ENCODE measurements at places on chromosomes 5 and 9.

DNA sequence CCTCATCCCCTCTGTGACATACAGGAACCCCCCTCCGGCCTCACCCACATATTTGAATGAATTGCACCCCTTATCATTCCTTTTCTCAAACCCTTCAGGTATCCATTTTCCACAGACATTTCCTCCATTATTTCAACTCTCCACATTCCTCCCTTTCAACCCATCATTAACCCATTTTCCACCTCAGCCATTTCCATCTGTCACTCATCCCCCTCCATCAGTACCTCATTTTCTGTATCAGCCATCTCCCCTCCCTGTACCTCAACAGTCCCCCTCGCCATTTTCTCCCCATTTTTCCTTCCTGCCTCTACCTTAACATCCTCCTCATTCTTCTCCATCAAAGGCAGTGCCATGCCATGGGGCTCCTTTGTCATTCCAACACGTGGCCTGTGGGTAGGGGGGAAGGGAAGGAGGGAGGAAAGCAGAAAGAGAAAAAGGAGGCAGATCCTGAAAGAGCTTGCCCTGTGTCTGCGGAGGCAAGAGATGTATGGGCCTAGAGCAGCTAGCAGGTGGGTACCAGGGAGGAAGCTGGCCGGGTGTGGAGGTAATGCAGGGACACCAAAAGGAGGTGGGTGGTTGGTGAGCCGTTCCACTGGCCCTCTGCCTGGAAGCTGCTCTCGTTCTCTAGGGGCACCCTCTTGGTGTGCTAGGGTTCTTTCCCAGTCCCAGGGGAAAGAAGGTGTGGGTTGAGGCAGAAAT, 1.5 kb downstream of the DNAJB5 start:
- H3K27ac ChIP-seq, result no peak overlapping the region
- H3K4me1 ChIP-seq, result peaks cover 43% of the 10 kb centered on the region
- DNase-seq, result no peak
- H3K27me3 ChIP-seq, result no peaks in the 10 kb centered on the region
- H3K36me3 ChIP-seq, result peaks cover 2% of the 10 kb centered on the region

GRCh38 chr5:68652534-68652965, 437.0 kb downstream of the PIK3R1 start:
- H3K27ac ChIP-seq, result no peak overlapping the region
- no peaks in the 10 kb centered on the region for H3K27me3 ChIP-seq
- no peak overlapping the region for H3K4me3 ChIP-seq
- H3K4me1 ChIP-seq, result no peaks in the 10 kb centered on the region
- no peaks in the 10 kb centered on the region for H3K36me3 ChIP-seq
- DNase-seq, result no peak

- no peaks in the 10 kb centered on the region for H3K4me1 ChIP-seq
- H3K27me3 ChIP-seq, result no peaks in the 10 kb centered on the region
- DNase-seq, result no peak
- no peaks in the 10 kb centered on the region for H3K36me3 ChIP-seq
- H3K27ac ChIP-seq, result no peak overlapping the region
Observed at GRCh38 chr5:162068412-162068811, 839 bp downstream of the GABRG2 start.

DNA sequence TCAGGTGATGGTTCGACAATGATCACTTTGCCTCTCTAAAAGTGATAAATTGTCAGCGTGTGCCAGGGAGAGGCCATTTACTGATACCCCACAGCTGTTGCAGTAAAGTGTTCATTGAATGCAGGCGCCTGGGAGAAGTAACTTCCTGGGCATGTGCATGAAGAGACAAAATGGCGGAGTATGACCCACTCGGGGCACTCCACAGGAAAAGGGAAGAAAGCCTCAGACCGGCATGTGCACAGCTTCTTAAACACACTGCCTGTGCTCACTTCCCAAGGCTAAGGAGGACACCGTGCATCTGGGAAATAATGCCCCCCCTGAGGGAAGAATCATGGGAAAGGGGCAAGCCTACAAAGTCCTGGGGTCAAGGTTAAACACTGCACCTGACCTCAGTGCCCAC, 329.5 kb downstream of the ICE1 start:
- no peaks in the 10 kb centered on the region for H3K36me3 ChIP-seq
- no peak for DNase-seq
- H3K27me3 ChIP-seq, result no peaks in the 10 kb centered on the region
- H3K4me3 ChIP-seq, result no peak overlapping the region
- no peaks in the 10 kb centered on the region for H3K4me1 ChIP-seq
- no peak overlapping the region for H3K27ac ChIP-seq

DNA sequence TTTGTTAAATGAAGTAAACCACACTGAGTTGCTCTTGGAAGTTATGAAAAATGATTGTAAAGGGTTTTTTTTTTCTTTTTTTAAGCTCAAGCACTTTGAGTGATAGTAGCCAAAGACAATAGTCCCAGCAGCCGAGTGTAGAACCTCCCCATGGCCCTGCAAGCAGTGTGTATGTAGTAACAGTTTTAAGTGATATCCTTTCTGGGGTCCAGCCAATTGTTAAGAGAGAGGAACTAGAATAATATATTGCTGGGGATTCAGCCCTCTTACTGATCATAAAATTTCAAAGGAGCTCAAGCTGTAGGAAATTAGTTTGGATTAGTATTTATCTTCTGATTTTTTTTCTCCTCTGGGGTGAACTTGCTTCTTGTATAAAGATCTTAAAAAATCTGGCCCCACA, 43.2 kb downstream of the NPR3 start:
- DNase-seq, result no peak
- H3K4me1 ChIP-seq, result peaks cover 7% of the 10 kb centered on the region
- peaks cover 8% of the 10 kb centered on the region for H3K36me3 ChIP-seq
- H3K4me3 ChIP-seq, result no peak overlapping the region
- peak overlapping the region; percentile 78 for H3K27ac ChIP-seq

GRCh38 chr9:127977009-127977883, 3.5 kb downstream of the EEIG1 start:
- no peak overlapping the region for H3K4me3 ChIP-seq
- DNase-seq, result no peak
- no peaks in the 10 kb centered on the region for H3K36me3 ChIP-seq
- H3K27me3 ChIP-seq, result no peaks in the 10 kb centered on the region
- H3K27ac ChIP-seq, result no peak overlapping the region
- H3K4me1 ChIP-seq, result peaks cover 36% of the 10 kb centered on the region

DNA sequence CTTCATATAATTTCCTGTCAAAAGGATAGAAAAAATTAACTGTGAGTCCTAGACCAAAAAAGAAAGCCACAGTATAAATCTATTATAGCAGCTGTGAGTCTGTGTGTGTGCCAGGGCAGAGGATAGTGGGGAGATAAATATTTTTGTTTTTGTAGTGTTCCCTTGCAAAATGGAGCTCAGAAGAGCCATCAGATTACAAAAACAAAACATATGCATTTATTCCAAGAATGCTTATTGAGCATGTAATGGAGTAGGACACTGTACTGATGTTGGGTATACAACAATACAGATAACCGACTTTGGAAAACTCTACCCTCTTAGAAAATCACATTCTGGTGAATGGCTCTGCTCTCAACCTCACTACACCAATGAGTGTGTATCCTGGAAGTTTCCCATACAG, 111.0 kb downstream of the DMAC1 start:
- no peaks in the 10 kb centered on the region for H3K36me3 ChIP-seq
- H3K27ac ChIP-seq, result no peak overlapping the region
- no peaks in the 10 kb centered on the region for H3K4me1 ChIP-seq
- no peak overlapping the region for H3K4me3 ChIP-seq
- DNase-seq, result no peak

DNA sequence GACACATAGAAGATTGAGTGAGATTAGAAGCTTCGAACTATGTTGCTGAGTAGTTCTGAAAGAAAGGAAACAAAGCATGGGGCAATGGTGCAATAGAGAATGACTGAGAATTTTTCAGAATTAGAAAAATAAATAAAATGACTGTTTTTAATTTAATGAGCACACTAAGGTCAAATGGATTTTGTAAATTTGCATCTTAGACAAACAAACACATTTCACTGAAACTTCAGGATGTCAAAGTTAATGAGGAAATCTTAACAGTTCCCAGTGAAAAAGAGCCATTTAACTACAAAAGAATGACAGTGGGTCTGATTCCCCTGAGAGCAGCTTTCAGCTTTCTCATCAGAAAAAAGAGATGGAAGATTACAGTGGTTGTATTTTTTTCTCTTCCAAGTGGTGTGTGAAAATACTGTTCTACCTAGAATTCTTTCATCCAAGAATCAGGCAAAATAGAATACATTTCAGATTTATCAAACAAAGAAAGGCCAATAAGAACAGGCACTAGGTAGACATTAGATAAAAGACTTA, 591.9 kb downstream of the SEMA5A start:
- no peaks in the 10 kb centered on the region for H3K36me3 ChIP-seq
- H3K27me3 ChIP-seq, result no peaks in the 10 kb centered on the region
- no peak overlapping the region for H3K27ac ChIP-seq
- H3K4me1 ChIP-seq, result peaks cover 11% of the 10 kb centered on the region
- DNase-seq, result peak; percentile 2

DNA sequence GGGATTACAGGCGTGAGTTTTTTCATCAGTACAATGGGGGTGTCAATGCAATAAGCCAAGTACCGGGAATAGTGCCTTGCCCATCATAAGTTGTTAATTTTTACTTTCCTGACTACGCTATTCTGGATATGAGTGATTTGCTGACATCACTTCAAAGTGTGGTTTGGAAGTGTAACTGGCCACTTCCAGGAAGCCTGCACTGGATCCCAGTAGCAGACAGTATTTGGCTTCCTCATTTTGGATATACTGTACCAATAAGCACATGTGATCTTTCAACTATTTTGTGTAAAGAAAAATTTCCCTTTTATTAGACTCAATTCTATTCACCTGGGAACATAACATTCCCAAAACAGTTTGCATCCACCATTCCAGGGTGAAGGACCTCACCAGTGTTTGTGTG, 417.7 kb upstream of the KLF4 start:
- no peaks in the 10 kb centered on the region for H3K4me1 ChIP-seq
- H3K27me3 ChIP-seq, result 0 out of 2 replicates have a peak, but pooled peaks cover 5% of the 10 kb centered on the region
- H3K36me3 ChIP-seq, result no peaks in the 10 kb centered on the region
- DNase-seq, result no peak
- no peak overlapping the region for H3K27ac ChIP-seq

DNA sequence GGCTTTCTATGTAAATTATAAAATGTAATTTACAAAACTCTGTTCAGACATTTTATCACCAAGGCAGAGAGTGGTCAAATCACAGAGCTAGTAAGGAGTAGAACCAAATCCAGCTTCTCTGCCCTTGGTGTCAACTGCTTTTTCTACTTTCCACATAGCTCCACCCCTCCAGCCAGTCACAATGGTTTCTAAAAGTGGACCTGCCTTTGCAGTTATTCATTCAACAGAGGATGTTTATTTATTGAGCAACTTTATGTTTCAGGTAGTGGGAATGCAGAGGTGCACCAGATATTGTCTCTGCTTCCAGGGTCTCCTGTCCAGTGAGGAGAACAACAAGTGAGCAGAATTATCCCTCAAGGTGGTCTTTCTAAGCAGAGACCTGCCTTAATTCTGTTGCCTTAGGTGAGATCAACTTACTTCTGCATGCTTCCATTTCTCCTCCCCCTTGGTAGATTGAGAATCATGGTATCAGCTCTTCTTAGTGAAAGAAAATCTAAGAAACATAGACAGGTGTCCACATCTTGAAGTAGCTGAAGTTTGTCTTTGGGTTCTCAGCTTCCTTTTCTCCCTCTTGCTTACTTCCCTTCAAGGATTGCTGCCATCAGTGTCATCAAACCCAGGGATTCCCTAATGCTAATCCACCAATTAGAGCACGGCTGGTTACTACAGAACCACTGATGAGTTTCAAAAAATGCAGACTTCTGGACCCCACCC, 17.2 kb upstream of the PDCD1LG2 start:
- H3K4me1 ChIP-seq, result peaks cover 8% of the 10 kb centered on the region
- DNase-seq, result no peak
- no peak overlapping the region for H3K4me3 ChIP-seq

DNA sequence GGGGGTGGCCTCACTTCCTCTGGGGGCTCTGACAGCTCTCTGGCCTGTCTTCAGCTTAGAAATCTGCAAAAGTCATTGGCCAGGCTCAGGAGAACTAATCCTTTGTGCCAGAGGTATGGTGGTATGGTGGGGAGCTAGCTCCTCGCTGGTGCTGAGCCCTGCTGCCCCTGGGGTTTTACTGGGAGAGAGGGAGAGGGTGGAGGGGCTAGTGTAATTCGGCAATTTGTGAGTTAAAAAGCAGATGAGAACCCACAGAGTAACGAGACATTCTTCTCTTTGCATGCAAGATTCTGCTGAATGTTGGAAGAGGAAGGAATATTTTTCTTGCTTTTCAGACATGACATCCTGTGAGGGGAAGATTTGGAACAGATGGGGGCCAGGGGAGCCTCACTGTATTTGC, 65.5 kb upstream of the SPRY4 start:
- no peaks in the 10 kb centered on the region for H3K36me3 ChIP-seq
- H3K27ac ChIP-seq, result peak overlapping the region; percentile 10
- H3K4me1 ChIP-seq, result peaks cover 22% of the 10 kb centered on the region
- H3K27me3 ChIP-seq, result no peaks in the 10 kb centered on the region
- DNase-seq, result no peak
- no peak overlapping the region for H3K4me3 ChIP-seq

- H3K4me3 ChIP-seq, result no peak overlapping the region
- H3K36me3 ChIP-seq, result no peaks in the 10 kb centered on the region
- DNase-seq, result no peak
- H3K4me1 ChIP-seq, result no peaks in the 10 kb centered on the region
- no peaks in the 10 kb centered on the region for H3K27me3 ChIP-seq
Observed at GRCh38 chr9:78033870-78034269, 2.3 kb upstream of the GNAQ start.

DNA sequence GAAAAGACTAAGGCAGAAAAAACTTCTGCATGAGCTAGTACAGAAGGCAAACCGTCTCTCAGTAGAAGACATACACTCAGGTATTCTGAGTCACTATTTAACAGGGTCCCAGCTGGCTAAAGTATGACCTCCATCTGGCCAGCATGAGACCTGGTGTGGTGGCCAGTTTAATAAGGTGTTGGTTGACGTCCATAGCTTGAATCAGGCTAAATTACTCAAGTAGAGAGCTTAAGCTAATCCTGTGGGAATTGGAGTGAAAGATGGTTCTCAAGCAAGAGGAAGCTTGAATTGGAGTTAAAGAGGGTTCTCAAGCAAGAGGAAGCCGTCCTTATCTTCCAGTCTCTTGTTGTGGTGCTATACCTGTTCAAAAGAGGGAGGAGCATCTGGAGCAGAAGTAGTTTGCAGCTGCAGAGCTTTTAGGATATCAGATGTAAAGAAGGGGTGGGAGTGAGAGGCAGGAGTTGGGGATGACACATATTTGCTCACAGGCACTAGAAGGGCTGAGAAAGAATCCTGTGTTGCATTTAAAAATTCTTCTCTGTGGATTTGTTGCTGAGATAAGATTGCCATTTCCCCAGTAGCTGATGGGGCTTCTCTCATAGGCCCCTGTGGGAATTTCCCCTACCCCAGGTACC, 136.1 kb upstream of the RUSC2 start:
- H3K27me3 ChIP-seq, result no peaks in the 10 kb centered on the region
- peak; percentile 41 for DNase-seq
- H3K4me3 ChIP-seq, result no peak overlapping the region
- H3K27ac ChIP-seq, result no peak overlapping the region
- peaks cover 26% of the 10 kb centered on the region for H3K4me1 ChIP-seq

GRCh38 chr5:173326501-173326960, 1.7 kb downstream of the STC2 start:
- peak overlapping the region; percentile 96 for H3K27ac ChIP-seq
- H3K36me3 ChIP-seq, result peaks cover 40% of the 10 kb centered on the region
- H3K27me3 ChIP-seq, result no peaks in the 10 kb centered on the region
- peak overlapping the region; percentile 89 for H3K4me3 ChIP-seq

GRCh38 chr9:89378541-89378940, 60.2 kb downstream of the SECISBP2 start:
- no peaks in the 10 kb centered on the region for H3K27me3 ChIP-seq
- peaks cover 14% of the 10 kb centered on the region for H3K36me3 ChIP-seq
- peaks cover 18% of the 10 kb centered on the region for H3K4me1 ChIP-seq
- no peak overlapping the region for H3K4me3 ChIP-seq
- no peak for DNase-seq
- peak overlapping the region; percentile 65 for H3K27ac ChIP-seq

All from IMR-90 (cell line).